Glomerular endothelial cell (primary cell): ENCODE measurements at places on chromosomes 13 and 19. TPM values are rescaled to one million over a fixed set of nuclear protein-coding genes. Genes with fewer than 3 reads are reported as not detected.

Gene PTPRH
- 0.29 and 1.8 TPM in 2 replicates for total RNA-seq

Gene FFAR2
- not detected in 2 replicates for total RNA-seq

Gene CLIP3
- 14.0 TPM in 2 replicates for total RNA-seq

Gene GSX1
- total RNA-seq: not detected in 2 replicates

Gene TMEM259
- 167 and 260 TPM in 2 replicates for total RNA-seq

Gene RYR1
- 0.05 and 0.06 TPM in 2 replicates for total RNA-seq

Gene PCDH17
- 0.39 and 3.0 TPM in 2 replicates for total RNA-seq

GRCh38 chr19:1765232-1765903 is 12.1 kb downstream of the ONECUT3 start:
- DNase-seq: no peak

GRCh38 chr13:89322466-89322865 is 1651.3 kb downstream of the SLITRK5 start:
- DNase-seq: no peak

GRCh38 chr19:41588497-41589209 is 12.7 kb downstream of the CEACAM21 start:
- no peak for DNase-seq

- no peak for DNase-seq
These were observed 27.7 kb upstream of the HIF3A start for GRCh38 chr19:46269101-46269500.

DNA sequence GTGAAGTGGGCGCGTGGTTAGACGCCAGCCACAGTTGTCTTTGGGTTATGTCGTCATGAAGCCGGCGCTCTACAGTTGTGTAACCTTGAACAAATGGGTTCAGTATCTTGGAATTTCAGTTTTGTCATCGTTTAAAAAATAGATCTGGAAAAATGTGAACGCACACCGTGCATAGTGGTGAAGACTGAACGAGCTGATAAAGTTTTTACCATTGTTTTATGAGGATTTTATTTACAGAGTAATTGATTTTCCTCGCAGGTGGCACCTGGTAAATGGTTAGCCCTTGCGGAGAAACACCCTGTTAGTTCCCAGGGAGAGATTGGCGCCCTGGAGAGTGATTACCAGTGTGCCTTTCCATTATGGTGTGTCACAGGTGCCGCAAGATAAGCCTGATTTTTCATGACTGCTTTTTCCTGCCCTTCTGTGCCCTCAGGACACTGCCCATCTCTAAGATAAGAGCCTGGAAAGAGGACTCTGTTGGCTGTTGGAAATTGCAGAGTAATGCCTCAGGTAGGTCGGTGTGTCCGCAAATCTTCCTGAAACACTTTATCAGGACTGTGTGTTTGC is 577 bp downstream of the ZNF181 start:
- DNase-seq: peak; percentile 25

DNA sequence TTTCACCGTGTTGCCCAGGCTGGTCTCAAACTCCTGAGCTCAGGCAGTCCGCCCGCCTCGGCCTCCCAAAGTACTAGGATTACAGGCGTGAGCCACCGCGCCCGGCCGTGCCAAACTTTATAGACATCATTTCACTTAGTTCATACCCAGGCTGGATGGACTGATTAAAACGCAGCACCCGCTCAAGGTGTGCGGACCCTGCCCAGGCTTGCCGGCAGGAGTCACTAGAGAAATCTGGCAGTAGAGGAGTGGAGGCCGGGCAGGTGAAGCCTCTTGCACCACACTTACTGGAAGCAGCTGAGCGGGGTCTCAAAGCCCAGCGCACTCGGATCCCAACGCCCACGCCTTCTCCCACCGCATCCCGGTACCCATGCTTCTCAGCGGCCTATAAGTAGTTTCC is 11.4 kb downstream of the PTGIR start:
- DNase-seq: no peak

GRCh38 chr19:30023330-30023729 is 81.3 kb downstream of the URI1 start:
- DNase-seq: no peak

DNA sequence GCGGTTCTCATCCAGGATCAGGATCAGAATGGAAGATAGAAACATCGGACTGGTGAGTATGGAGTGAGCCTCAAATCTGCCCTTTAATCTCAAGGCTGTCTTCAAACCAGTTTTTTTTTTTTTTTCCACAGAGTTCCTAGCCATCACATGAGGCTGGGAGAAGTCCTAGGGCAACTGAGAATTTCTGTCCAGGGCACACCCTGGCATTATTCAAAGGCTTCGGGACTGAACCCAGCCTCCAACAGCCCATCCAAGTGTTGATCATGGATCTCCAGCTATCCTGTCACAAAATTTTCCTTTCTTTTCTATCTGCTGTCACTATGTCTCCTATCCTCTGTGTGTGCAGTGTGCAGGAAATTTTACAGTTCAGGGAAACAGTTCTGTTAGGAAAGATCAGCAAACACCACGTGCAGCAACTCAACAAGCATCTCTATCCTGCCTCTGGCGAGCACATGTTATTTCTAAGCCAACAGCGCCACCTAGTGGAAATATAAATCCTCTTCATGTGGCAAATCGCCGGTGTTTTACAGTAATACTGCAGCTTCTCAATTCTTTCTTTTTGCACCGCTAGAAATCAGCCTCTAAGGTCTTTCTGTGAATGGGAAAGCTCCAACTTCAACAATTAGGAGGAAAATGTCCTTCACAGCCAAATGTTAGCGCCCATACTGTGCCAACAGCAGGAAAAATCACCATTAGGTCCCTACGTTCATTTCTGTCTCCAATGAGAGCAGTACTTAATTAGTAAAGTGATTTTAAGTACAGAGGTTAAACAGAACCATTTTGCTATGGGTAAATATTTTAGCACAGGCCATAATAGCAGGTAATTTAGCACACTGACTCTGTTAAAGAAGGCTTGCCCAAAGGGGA is 21.4 kb upstream of the ZNF181 start:
- peak; percentile 48 for DNase-seq
